Stimulated activated CD4-positive, alpha-beta T cell treated with anti-CD3 and anti-CD28 coated beads, Interleukin-12 subunit alpha, Interleukin-12 subunit beta, amount 100 ng/mL, for 48 hours (primary cell): ENCODE measurements at places on chromosomes 2 and 18.

DNA sequence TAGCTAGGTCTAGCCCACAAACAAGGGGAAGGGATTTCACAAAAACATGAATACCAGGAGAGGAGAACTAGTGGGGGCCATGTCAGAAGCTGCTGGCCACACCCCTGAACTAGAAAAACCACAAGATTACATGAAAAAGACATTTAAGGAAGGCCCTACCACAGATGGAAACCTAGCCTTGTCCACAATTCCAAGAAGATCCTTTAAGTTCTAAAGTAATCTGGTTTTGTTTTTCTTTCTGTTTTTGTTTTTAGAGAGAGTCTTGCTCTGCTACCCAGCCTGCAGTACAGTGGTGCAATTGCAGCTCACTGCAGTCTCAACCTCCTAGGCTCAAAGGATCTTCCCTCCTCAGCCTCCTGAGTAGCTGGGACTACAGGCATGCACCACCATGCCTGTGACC, 34.2 kb upstream of the CAB39 start:
- DNase-seq = no peak

GRCh38 chr18:31684279-31685096, at the start of gene B4GALT6:
Gene B4GALT6, minus strand, starts transcription at chr18:31684581. Its CDS starts 155 bp downstream, at chr18:31684426.
- no peak for DNase-seq

DNA sequence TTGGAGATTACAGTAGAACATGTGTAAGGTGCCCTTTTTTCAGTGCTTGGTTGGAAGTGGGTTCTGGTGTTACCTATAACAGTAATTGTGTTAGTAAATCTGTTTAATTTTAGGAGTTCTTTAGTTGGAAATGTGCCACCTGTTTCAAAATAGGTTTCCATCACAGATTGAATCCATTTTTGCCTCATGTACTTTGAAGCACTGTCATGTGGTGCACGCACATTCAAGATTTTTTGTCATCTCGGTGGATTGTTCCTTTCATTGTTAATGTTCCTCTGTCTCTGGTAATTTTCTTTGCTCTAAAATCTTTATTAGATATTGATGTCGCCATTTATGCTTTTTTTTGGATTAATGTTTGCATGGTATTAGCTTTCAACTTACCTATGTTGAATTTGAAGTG, 1.3 kb downstream of the ATP9B start:
- DNase-seq = no peak

DNA sequence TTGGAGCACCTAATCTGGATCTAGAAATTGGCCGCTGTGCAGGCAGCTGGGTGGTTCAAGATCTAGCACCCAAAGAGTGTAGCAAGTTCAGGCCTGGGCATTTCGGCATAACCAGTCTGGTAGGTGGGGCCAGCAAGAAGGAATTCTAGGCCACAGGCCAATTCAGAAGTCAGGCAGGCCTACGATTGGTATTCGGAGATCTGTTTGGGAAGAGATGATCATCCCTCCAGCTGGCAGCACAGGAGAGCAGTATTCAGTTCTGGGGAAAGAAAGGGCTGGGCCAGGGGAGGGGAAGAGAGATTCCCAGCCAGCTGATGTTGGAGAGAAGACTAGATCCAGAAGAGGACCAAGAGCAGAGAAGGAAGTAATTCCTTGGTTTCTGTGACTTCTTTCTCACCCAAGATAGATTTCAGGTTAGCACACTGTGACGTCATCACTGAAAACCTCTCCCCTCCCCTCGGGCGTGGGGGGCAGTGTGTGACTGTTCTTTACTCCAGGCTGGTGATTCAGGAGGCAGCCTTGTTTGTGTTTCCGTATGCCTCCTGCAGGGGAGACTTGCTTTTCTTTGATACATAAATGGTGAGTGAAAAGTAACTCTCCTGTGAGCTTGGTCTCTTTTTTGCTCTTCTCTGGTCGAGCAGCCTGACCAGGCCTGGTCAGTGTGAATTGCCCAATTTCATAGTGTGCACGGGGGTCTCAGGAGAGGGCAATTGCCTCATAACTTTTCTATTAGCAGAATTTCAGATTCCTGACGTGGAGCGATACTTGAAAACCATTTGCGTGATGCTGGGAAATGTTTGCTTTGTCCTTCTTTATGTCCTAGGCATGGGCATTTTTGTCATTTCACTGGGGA, 61.1 kb downstream of the MEIS1 start:
- no peak for DNase-seq

DNA sequence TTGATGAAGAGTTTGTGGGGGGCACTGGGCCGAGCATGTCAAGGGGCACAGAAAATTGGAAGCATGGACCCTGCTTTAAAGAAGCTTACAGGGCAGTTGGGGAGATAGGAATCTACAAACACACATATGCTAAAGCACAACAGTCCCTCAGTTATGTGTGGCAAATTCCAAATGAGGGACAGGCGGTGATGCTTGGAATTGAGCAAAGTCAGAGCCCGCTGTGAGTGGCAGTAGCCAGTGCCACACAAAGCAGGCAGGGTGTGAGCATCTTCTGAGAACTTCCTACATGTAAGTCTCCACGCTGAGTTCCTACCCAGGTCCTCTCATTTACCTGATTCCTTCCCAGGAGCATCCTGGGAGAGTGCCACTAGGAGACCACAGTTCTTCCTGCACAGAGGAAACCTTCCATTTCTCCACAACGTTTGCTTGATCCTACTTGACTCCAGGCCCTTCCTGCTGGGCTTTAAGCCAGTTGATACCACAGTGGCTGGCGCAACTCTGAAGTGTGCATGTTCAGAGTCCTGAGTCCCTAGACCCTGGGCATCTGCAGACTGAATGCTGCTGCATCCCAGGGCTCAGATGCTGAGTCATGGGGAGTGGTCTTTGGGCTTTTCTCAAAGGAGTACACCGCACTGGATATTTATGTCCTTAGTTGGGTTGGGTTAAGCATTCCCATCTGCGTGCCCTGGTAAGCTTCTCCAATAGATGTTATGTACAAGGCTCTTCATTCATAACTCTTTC, 287.3 kb upstream of the REV1 start:
- DNase-seq = no peak

DNA sequence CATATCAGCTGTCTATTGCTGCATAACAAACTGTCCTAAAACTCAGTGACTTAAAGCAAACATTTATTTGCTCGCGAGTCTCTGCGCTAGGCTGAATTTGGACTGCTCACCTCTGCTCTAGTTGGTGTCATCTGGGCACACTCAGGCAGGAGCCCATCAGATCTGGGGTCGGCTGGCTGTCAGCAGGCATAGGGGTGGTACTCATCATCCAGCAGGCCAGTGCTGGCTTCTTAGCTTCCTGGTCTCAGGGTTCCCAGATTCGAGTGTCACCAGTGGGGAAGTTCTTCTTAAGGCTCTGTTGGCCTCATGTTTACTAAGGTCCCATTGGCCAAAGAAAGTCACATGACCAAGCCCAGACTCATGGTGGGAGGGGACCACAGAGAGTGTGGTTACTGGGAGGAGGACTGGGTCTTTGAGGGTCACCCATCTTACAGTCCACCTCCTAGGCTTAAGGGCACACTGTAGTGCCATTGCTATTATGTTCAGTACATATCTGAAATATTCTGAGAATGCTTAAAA, 71.6 kb upstream of the ATG16L1 start:
- DNase-seq = no peak

DNA sequence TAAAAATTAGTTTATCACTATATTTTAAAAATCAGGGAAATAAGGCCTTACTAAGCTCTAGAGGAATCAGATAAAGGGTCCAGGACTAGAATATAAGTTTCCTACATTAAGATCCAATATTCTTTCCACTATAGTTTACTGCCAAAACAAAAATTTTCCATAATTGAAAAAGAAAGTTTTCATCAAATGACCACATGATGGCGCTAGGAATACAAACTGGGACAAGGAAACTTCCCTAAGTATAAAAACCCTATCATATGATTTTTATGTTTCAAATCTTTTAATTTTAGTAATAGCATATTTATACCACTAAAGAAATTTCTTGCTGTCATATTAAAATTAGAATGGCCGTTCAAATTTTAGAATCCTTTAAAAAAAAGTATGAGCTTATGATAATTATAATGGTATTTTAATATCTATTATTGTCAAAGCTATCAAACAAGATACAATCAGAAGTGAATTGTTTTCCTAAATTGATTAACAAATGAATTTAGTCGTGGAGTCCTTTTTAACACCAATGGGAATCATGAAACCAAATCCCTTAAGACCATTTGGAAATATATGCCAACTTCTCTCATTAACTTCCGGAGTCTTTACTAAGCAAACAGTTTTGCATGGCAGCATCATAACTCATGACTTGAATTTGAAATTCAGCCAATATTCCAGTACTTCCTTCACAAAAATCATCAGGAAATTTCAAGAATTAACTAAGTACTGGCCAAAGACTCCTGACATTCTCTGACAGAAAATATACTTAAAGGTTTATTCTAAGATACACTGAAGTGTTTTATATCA, 70.3 kb downstream of the SCN1A start:
- DNase-seq = no peak

GRCh38 chr2:102083393-102083703, 59.2 kb upstream of the IL1R1 start:
- no peak for DNase-seq

- DNase-seq = no peak
Measured at GRCh38 chr18:21557607-21558253, 42.8 kb downstream of the ESCO1 start.

DNA sequence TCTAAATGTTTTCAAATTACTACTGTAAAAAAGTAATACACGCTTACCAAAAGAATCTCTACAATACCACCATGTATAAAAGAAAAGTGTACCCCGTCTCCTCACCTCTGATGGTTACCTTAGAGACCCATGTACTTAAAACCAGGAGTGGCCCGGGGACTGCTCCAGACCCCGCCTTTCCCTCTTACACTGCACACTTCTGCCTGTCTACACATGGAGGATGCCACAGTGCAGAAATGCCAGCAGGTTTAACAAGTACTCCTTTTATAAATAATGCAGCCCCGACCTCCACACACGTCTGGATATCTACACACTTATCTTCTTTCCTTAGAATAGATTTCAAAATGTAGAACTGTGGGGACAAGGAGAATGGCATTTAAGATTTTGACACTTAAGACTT, 5.3 kb downstream of the HDAC4 start:
- DNase-seq = no peak

DNA sequence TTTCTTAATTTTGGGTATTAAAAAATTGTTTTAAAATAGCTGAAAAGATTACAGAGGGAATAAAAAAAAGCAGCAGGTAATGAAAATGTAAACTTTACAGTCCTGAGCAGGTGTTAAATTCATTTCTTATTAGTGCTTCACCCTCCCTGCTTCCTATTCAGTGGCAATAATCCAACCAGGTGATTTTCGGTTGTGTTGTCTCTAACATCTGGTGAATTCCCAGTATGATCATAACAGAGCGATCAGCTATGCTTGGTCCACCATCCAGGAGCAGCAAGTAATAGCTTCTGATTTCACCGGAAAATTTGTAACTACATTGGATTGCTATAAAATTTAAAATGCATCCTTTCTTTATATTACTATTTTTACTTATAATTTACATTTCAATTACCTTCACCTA, 673.1 kb downstream of the SOCS6 start:
- no peak for DNase-seq

DNA sequence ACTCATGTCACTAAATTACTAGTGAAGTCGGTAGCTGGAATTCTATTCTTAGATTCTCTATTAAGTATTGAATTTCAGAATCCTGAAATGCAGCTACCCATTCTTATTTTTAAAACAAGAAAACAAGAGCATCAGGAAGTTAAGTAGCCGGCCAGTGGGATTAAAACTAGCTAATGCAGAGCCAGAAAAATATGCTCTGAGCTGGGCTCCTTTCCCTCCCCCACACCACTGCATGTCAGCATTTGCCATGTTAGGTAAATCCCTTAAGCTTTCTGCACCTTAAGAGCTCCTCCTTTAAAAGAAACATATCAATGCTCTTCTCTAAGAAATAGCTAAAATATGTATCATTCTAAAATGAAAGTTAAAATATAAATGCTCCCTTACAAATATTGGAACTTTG, 72.2 kb upstream of the MFF start:
- no peak for DNase-seq

DNA sequence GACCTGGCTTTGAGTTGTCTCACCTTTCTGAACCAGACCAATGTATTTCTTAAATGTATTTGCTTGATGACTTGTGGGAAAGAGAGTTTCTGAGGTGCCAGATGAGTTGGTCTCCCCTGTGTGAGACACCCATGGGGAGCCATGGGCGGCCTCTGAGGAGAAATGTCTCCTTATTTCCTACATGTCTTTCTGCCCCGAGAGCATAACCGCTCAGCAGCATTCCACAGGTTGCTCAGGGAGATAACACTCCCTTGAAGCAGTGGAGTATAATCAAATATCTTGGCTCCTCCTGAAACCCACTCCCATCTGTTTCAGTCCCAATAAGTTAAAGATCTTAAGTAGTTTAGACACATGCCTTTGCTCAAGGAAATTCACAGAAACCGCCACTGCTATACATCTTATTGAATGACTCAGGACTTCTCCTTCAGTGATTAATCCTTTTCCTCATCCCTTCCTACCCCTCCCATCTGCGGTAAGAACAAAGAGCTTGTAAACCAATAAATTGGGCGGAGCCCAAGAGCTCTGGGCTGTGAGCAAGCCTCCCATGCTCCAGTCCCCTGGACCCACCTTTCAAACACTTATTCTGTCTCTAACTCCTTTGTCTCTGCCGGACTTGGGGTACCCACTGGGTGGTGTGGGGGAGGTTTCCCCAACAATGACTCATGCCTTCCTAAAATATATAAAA, 285.5 kb upstream of the LRRTM4 start:
- DNase-seq = no peak

DNA sequence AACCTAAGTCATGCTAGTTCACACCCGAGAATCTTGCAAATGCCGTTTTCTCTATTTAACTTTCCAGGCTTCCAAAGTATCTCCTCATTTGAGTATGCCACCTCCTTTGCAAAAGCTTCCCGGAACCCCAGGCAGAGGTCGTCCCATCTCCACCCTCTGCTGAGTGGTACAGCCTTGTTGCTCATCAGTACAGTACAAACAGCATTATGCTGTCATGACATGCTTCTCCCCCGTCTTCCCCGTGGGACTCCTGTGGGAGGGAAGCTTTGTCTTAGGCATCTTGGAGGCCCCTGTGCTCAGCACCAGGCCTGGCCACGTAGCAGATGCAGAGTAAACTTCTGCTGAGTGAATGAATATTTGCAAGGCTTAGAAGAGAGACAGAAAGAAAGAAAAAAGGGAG, 102.7 kb downstream of the CDCA7 start:
- DNase-seq = no peak

DNA sequence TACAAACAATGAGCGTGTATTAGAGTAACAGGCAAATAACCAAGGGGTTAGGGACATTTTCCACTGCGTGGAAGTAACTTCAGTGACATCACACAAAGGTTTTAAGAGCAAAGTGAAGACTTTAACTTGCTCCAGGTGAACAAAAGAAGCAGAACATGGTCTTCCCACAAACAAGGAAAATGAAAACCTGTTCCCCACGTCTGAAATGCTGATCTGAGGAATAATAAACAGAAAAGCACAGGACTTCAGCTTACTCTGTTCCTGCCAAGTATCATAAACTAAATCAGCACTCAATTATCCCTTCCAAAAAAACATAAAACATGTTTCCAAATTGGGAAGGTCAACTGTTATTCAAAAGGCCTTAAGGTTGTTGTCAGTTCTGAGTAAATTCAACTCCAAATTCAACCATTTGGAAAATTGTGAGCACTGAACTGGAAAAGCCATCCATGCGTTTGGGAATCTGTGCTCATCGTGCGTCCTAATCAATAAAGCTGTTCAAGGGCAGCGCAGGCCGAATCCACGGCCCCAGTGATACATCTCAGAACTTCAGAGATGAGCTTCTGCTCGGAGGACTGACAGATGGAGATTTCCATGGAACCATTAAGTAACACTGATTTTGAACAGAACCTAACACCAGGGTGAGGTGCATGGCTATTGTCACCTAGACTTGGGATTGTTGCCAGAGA, 7.7 kb upstream of the SNTG2 start:
- no peak for DNase-seq

- no peak for DNase-seq
Measured at GRCh38 chr2:175804122-175804521, 197.9 kb downstream of the LNPK start.
